ENCODE measurements at places on chromosomes 11 and 22. TPM values are rescaled to one million over a fixed set of nuclear protein-coding genes. Genes with fewer than 3 reads are reported as not detected.

The RELA gene
- total RNA-seq = 82.0 TPM

The C11orf86 gene
- total RNA-seq = 60.2 TPM

The MAP6 gene
- 1.7 TPM for total RNA-seq

The TSPAN18 gene
- 2.0 TPM for total RNA-seq

The SCGB1A1 gene
- not detected for total RNA-seq

The GLB1L2 gene
- 2.1 TPM for total RNA-seq

The PACS1 gene
- 80.4 TPM for total RNA-seq

The SMTNL1 gene
- not detected for total RNA-seq

The VSTM5 gene
- not detected for total RNA-seq

The KRTAP5-9 gene
- not detected for total RNA-seq

The CXCR5 gene
- 0.03 TPM for total RNA-seq

The MYBPC3 gene
- total RNA-seq = 0.08 TPM

The LSP1 gene
- 1.3 TPM for total RNA-seq

The KRTAP5-1 gene
- not detected for total RNA-seq

The C11orf52 gene
- not detected for total RNA-seq

The OR51B4 gene
- not detected for total RNA-seq

The SGSM1 gene
- 0.45 TPM for total RNA-seq

The CSTPP1 gene
- total RNA-seq = 29.4 TPM

The FAM180B gene
- not detected for total RNA-seq

The ADM gene
- 104 TPM for total RNA-seq

The KIRREL3 gene
- total RNA-seq = 10.4 TPM

The MAPK11 gene
- total RNA-seq = 7.2 TPM

The SPON1 gene
- not detected for total RNA-seq

The SMDT1 gene
- 42.4 TPM for total RNA-seq

The PARVG gene
- total RNA-seq = not detected

The CALCA gene
- 0.09 TPM for total RNA-seq

The OR52H1 gene
- not detected for total RNA-seq

The PANX3 gene
- not detected for total RNA-seq

The CHRNA10 gene
- total RNA-seq = 1.8 TPM

The TRIM51 gene
- total RNA-seq = not detected

The KCNQ1OT1 gene
- total RNA-seq = 0.06 TPM

The FOLH1 gene
- total RNA-seq = not detected

The CCND1 gene
- total RNA-seq = 189 TPM

The TBX1 gene
- total RNA-seq = 4.1 TPM

The PYGM gene
- total RNA-seq = 0.30 TPM

The GPR83 gene
- 0.22 TPM for total RNA-seq

The DKK3 gene
- 13.5 TPM for total RNA-seq

The DEFB131B gene
- total RNA-seq = not detected

The INS gene
- total RNA-seq = not detected

The POU2AF3 gene
- 0.53 TPM for total RNA-seq

The MS4A12 gene
- total RNA-seq = not detected
